ENCODE measurements at places on chromosomes 2 and 18. TPM values are rescaled to one million over a fixed set of nuclear protein-coding genes. Genes with fewer than 3 reads are reported as not detected.

GRCh38 chr2:133773854-133774653 lies 205.8 kb upstream of the NCKAP5 start:
- DNase-seq = no peak

DNA sequence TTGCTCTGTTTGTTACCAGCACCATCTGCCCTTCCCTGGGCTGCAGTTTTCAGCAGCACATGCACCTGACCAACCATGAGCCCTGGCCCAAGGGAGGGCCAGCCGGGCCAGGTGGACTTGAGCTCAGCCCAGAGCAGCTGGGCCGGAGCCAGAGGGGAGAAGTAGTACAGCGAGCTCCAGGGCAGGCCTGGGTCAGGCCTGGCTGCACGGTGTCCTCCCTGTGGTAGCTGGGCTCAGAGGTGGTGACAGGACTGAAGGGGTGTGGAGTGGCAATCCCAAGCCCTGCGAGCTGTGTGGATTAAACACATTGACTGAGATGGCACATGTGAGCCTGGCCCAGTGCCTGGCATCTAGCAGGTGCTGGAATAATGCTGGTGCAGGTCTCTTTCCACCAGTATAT lies 222.2 kb downstream of the GLI2 start:
- no peak for DNase-seq

- no peak for DNase-seq
Measured at GRCh38 chr2:124649001-124649400, 623.9 kb downstream of the CNTNAP5 start.

DNA sequence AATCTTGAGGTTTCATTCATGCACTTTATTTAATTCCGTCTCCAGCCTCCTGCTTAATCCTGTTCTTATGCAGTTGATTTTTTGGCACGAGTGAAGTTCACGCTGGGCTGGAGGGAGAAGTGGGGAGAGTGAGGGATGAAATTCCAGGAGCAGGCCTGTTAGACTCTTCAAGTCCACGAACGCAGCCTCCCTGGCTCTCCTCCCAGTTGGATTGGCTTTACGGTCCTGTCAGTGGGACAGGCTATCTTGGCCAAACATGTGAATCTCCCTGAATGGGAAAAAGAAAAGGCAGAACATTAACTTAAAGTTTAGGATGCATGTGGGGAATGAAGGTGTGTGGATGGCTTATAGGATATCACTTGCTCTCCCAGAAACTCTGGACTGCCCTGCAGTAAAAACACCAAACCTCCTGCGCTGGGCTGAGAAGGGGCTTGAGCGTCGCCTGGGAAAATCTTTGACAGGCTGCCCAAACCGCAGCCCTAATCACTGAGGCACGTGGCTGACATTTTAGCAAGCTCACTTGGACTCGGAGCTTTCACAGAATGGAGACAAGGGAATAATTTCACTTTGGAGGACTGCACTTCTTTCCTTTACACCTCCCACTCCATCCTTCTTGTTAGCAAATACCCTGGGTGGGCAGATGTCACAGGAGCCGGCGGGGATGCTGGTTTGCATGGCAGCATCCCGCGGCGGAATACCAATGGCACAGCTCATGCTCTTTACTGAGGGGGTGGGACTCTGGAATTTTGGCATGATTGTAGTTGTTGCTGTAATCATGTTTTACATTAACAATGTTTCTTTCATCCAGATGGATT lies 93.9 kb downstream of the ACKR3 start:
- no peak for DNase-seq

DNA sequence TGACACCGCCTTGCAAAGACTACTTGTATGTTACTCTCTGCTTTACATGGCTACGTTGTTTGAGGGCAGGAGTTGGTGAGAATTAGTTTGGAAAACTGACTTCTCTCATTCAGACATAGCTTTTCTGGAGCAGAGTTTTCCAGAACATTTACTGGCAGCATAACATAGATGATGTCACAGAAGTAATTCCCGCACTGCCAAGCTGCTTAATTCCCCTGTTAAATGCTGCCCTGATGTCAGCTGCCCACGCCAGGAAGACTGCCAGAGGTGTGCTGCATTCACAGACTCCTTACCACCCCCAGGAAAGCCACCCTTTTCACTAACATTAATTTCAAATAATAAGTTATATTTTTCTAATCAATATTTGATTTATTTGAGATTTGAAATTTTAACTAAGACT lies 24.7 kb upstream of the PTPN2 start:
- no peak for DNase-seq

Gene SAG
- total RNA-seq = 0.69 TPM

Gene SLC5A7
- not detected for total RNA-seq

Measured in GM12878 (cell line).